NCI-H1105 (cell line): ENCODE measurements at places on chromosomes 11 and 22.

GRCh38 chr11:1548221-1549070, 23.6 kb downstream of the DUSP8 start:
- DNase-seq, result peak; percentile 12

DNA sequence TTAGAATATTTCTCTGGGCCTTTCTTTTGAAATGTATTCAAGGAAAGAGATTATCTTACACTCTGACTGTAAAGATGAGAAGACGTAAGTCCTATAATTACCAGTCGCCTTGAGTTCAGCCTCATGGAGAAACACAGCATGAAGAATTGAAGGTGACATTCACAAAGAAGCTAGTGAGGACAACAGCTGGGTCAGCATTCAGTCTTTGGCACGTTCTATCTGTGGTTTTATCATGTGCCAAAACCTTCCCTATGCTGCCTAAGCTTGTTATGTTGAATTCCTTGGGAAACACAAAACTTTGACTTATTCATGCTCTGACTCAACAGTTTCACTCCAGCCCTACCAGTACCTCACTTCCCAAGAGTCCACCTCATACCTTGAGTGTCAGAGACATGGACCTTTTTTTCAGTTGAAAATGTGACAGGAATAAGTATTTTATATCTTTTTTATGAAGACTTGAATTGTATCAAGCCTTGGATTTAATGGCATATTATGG, 198.8 kb upstream of the KIRREL3 start:
- no peak for DNase-seq

DNA sequence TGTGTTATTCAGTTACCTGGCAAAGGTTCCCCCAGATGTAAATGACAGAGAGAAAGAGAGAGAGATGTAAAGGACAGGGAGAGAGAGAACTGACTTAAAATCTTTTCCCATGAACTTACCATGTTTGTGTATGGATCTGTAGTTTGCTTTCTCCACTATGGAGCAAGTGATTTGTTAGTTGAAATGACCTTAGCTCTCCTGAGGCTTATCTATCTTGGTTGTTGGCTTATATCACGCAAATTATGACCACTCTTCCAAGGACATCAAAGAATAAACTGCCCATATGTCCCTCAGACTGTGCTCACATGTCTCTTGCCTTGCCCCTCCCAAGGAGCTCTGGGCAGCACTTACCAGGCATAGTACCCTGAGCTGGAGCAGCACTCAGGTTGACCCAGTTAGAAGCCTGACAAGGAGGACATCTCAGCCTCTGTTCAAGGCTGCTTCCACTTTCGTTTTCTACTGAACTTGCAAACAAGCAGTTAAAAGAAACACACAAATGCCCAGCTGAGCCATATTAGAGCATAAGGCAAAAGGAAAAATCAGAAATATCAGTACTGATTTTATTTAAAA, 95.3 kb upstream of the RCN1 start:
- no peak for DNase-seq

- DNase-seq, result no peak
These were observed 156.3 kb upstream of the SESN3 start for GRCh38 chr11:95387325-95387724.

- peak; percentile 86 for DNase-seq
These were observed 643 bp downstream of the TIGD3 start for GRCh38 chr11:65355013-65355775.

GRCh38 chr22:43168471-43169309, 17.3 kb downstream of the TSPO start:
- no peak for DNase-seq

GRCh38 chr11:101993172-101993571, 54.1 kb upstream of the CFAP300 start:
- no peak for DNase-seq

DNA sequence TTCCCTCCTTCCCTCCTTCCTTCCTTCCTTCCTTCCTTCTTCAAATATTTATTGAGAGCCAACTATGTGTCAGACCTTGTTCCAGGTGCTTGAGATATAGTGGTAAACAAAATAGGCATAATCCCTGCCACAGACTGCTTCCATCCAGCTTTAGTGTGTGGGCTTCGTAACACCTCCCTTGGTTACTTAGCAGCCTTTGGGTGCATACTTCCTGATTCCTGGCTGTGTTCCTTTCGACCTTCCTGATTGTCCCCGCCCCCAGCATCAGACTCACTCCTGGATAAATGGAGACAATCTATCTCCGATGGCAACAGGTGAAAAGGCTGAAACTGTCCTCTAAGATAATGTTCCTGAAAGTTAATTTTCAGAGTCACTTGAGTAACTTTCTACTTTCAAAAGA, 13.5 kb downstream of the CCDC81 start:
- no peak for DNase-seq

- peak; percentile 37 for DNase-seq
These were observed 11.0 kb upstream of the MS4A6A start for GRCh38 chr11:60193687-60194433.

DNA sequence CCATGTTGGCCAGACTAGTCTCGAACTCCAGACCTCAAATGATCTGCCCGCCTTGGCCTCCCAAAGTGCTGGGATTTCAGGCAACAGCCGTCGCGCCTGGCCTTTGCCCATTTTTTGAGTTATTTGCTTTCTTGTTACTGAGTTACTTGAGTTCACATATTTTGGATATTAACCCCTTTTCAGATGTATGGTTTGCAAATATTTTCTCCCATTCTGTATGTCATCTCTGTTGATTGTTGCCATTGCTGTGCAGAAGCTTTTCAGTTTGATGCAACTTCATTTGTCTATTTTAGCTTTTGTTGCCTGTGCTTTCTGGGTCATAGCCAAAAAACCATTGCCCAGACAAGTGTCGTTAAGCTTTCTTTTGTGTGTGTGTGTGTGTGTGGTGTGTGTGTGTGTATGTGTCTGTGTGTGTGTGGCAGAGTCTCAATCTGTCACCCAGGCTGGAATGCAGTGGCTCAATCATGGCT, 6.8 kb downstream of the TSGA10IP start:
- DNase-seq, result no peak

DNA sequence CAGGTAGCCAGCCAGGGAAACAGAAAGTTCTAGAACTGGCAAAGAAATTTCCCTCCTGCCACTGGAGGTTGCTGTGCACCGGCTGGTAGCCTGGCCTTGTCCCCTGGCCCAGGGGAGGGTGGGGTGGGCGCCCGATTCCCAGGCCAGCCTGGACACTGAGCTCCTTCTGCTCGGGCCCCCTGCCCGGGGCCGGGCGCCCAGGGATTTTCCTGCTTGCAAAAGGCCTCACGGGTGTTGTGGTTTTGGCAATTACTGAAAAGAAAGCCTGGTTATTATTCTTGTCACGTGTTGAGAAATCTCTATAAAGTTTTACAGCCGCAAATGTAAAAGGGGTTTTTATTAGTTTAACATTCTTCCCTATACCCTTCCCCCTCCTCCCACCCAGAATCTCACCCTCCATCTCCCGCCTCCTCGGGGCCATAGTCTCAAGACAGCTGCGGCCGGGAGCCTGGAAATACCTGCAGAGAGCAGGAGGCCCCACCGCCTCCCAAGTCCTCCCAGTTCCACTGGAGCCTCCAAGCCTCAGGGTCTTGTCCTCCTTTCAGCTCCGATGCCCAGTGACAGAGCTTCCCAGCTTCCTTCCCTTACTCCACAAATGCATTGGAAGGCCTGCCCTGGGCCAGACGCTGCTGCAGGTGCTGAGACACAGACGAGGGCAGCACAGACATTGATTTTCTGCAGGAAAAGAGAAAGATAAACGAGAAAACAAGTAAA, 1515.6 kb downstream of the TBC1D22A start:
- DNase-seq, result no peak

DNA sequence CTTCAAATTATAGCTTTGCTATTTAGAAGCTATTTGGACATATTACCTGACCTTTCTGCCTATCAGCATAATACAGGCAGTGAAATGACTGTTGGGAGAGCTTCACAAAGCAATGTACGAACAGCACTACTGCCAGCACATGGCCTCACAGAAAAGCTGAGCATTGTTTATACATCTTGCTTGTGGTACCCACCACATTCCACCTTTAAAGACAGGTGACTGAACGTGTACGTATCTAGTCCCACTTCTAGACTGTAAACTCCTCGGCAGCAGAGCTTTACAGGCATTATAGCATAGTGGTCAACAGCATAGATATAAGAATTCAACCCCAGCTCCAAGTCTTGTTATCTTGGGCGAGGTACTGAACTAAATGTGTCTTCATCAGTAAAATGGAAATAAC, 1.6 kb downstream of the JOSD1 start:
- no peak for DNase-seq

GRCh38 chr22:46362934-46363515, 27.5 kb downstream of the TRMU start:
- DNase-seq, result no peak

GRCh38 chr22:23767673-23768548, at the start of gene CHCHD10:
Gene CHCHD10, minus strand, starts transcription at chr22:23767972. Its CDS starts 98 bp downstream, at chr22:23767874.
- peak; percentile 64 for DNase-seq

DNA sequence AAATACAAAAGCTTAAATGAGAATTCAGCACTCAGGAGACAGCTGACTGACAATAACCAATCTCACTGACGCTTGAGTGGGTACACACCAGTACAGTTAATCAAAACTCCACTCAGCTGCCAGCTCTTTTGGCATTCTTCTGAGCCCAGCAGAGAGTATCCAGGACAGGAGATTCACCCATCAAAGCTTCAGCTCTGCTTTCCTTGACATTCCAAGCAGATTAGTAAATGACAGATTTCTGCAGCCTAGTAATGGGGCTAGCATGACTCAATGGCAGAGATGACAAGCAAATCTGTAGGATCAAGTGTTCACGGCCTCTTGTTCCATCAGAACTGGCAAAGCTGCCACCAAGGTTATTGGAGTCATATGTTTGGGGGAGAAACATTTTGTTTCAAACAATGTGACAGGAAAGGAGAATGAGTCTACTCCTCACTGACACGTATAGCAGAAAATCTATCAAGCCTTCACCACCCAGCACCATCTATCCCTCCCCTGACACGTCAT, 420.0 kb downstream of the DYNC2H1 start:
- no peak for DNase-seq

DNA sequence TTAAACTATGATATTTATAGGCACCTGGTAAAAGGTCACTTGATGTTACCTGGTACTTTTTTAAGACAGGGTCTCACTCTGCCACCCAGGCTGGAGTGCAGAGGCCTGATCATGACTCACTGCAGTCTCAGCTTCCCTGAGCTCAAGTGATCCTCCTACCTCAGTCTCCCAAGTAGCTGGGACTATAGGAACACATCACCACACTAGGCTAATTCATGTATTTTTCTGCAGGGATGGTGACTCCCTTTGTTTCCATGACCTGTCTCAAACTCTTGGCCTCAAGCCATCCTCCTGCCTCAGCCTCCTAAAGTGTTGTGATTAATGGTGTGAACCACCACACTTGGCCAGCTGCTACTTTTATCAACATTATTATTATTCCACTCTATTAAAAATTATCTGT, 47.6 kb downstream of the OR4C45 start:
- DNase-seq, result no peak
